ENCODE measurements at places on chromosomes 11 and 22.

- DNase-seq, result no peak
These were observed 253.5 kb upstream of the PLET1 start for GRCh38 chr11:112514011-112514740.

GRCh38 chr22:46829941-46830715 is 67.7 kb downstream of the TBC1D22A start:
- DNase-seq, result peak; percentile 37

DNA sequence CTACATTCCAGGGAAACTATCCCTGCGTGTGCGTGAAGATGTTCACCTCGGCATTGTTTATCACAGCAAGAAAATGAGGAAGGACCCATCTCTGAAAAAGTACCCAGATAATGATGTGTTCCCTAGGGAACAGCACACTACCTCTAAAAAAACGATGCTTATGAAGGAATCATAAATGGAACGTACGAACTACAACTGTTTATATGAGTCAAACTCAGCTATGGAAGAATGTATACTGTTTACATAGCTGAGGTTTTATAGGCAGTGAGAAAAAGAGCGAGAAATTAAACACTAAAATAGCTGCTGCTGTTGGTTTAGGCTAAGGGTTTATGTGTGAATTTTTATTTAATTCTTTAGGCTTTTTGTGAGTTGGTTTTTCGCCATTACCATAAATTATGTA is 48.9 kb downstream of the APOL1 start:
- DNase-seq, result no peak

GRCh38 chr11:2521081-2521732 is 76.4 kb downstream of the KCNQ1 start:
- DNase-seq, result no peak

- DNase-seq, result no peak
These were observed 101.5 kb upstream of the NNMT start for GRCh38 chr11:114194702-114195101.

GRCh38 chr11:4098026-4098621 is 3.5 kb downstream of the RRM1 start:
- no peak for DNase-seq

DNA sequence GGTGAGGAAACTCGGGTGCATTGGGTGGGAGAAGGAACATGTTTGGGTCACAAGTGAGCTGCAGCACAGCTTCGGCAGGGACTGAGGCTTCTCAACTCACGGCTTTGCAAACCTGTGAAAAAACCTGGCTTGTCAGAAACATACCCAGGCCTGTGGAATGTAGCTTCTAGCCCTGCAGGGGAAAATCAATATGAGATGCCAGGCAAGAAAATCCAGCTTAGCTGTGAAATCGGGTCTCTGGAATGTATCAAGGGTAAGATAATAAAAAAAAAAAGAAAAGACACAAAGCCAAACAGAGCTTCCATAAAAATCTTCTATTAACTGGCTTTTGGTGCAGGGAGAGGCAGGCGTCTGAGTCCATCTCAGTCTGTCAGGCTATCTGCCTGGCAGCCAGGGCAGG is 28.5 kb downstream of the UQCR10 start:
- DNase-seq, result no peak

DNA sequence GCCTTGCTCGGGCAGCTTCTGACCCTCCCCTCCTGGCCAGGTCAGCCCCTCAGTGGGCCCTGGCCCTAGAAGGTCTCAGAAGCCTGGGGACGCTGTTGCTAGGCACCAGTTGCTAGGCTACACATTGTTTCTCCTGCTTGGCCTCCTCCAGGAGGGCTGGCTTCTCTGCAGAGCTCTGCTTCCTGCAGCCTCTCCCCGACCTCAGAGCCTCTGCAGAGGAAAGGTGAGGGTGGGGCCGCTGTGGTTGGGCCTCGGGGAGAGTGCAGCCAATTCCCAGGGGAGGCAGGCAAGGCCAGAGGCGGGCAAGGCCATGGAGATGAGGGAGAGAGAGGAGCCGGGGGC is 27.6 kb upstream of the LRRC10B start:
- peak; percentile 86 for DNase-seq

- no peak for DNase-seq
These were observed 595.1 kb upstream of the CCDC179 start for GRCh38 chr11:23455321-23455891.

DNA sequence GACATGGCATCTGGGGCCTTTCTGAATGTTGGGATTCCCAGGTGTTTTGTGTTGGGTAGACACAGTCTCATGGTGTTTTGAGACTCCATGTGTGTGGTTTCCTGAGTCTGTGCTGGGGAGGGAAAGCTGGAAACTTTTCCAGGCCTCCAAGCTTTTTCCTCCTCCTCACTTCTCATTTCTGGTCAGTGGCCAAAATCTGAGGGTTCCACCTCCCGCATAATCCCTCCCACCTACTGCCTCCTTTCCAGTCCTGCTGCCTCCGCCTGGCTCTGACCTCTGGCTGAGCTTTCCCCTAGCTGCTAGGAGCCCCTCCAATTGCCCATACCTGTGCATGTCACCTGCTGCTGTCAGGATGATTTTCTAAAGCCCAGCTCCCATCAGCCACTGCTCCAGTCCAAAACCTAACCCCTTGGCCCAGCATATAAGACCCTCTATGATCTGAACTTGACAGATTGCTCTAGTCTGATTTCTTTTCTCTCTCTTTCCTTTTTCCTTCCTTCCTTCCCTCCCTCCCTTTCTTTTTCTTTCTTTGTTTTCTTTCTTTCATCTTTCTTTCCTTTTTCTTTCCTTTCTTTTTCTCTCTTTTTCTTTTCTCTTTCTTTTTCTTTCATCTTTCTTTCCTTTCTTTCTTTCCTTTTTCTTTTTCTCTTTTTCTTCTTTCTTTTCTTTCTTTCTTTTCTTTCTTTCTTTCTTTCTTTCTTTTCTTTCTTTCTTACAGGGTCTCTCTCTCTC is 51.4 kb upstream of the NECTIN1 start:
- DNase-seq, result no peak

- no peak for DNase-seq
These were observed 54.1 kb downstream of the CHRDL2 start for GRCh38 chr11:74677131-74677530.

DNA sequence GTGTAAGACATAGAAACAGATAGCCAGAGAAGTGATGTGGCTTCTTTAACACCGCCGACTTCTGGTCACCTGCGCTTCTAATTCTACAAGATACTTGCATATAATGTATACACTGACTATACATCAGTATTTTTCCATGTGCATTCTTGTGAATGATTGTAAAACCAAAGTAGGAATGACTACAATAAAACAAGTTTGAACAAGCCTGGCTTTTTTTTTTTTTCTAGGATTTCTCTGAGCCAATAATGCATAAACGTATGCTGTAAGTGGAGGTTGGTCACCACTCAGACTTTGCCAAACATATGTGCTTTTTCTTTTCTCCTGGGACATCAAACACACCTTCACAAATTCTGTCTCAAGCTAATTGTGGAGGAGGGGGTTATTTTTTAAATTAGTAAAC is 237.8 kb upstream of the KIRREL3 start:
- no peak for DNase-seq

DNA sequence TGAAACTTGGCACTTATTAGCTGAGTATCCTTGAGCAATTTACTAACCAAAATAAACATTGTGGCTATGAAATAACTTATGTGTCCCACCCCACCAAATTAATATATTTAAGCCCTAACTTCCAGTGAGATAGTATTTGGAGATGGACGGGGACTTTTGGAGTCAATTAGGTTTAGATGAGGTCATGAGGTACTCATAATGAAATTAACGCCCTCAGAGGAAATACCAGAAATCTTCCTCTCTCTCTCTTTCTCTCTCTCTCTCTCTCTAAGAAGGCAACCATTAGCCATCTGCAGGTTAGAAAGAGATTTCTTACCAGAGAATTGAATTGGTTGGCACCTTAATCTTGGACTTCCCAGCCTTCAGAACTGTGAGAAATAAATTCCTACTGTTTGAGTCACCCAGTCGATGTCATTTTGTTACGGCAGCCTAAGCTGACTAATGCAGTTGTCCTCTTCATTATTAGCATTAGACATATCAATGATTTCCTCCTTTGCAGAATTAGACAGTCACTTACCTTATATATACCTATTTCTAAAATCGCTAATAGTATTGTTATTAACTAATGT is 1284.0 kb downstream of the FAM181B start:
- no peak for DNase-seq

GRCh38 chr22:38867124-38867455 is 4.9 kb downstream of the CBX6 start:
- DNase-seq, result no peak

DNA sequence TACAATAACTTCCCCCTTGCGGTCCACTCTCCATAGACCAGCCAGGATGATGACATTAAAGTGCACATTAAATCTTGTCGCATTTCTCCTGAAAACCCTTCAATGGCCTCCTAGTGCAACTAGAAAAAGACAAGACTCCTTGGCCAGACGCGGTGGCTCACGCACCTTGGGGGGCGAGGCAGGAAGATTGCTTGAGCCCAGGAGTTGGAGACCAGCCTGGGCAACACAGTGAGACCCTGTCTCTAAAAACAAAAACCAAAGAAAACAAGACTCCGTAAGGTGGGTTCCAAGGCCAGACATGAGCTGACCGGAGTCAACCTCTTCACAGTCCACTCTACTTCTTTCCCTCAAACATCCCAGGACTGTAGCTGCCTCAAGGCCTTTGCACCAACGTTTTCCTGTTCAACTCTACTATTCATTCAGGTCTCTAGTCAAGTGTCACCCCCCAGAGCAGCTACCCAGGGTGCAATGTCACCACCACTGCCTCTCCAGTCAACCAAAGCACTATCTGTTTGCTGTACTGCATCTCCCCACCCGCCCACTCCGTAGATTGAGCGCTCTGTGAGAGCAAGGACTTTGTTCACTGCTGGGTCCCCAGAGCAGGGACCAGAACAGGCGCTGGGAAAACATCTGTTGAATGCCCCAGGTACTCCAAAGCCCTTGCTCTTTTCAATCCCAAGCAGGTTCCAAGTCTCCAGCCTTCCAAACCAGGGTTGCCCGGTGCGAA is 739 bp downstream of the ZMAT5 start:
- DNase-seq, result no peak

GRCh38 chr11:122007601-122008071 is 108.4 kb downstream of the BLID start:
- DNase-seq, result no peak

GRCh38 chr11:75759832-75760231 is 8.7 kb upstream of the DGAT2 start:
- no peak for DNase-seq

DNA sequence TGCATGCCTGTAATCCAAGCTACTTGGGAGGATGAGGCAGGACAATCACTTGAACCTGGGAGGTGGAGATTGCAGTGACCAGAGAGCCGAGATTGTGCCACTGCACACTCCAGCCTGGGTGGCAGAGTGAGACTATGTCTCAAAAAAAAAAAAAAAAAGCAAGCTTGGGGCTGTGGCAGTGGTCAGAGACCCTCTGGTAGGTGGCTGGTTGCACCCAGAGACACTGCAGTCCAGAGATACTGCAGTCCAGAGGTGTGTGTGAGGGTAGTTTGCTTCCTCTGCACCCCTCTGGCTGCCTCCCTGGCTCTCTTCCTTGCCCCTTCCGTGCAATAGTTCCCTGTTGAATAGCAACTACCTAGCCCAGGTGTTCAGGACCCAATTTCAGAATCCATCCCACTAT is 1.7 kb upstream of the CCDC134 start:
- no peak for DNase-seq

GRCh38 chr22:38133331-38133730 is 22.8 kb upstream of the BAIAP2L2 start:
- no peak for DNase-seq

DNA sequence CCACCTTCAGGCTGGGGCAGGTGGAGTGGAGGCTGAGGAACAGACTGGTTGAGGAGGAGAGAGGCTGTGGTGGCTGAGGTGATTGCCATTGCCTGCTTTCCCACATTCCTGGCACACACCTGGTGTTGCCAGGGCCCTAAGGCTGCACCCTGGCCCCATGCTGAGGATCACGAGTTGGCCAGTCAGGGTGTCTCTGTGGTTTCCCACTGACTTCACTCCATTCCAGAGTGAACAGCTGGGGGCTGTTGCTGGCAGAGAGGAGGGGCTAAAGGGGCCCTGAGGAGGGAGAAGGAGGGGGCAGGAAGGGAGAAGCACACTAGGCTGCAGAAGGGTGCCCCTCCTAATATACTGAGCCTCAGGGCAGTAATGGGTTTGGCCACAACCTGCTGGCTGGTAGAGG is 1.8 kb downstream of the TMEM86A start:
- DNase-seq, result no peak

DNA sequence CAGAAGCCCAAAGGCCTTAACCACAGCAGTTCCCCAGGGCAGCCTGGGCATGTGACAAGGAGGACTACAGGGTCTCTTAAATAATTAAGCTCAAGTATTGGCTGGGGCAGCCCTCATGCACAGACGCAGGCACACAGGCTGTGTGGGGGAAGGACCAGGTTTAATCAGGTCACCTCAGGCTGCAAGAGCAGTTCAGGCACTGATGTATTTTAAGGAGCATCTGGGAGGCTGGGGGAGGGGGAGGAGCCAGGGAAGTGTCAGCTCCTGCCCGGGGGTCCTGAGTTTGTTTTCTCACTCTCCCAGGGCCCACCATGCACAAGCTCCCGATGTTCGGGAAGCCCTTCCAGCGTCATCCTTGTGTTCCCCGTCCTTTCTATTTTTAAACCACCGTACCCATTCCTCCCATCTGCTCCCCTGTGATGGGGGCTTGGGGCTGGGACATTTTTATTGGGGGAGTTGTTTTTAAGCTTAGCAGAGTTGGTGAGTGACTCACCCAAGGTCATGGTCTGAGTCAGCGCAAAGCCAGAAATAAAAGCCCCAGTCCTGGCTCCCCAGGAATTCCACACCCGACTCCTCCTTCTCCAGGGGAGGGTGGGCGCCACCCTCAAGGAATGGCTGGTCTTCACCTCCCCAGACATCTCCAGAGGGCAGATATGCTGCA is 2.4 kb downstream of the CSDC2 start:
- no peak for DNase-seq

DNA sequence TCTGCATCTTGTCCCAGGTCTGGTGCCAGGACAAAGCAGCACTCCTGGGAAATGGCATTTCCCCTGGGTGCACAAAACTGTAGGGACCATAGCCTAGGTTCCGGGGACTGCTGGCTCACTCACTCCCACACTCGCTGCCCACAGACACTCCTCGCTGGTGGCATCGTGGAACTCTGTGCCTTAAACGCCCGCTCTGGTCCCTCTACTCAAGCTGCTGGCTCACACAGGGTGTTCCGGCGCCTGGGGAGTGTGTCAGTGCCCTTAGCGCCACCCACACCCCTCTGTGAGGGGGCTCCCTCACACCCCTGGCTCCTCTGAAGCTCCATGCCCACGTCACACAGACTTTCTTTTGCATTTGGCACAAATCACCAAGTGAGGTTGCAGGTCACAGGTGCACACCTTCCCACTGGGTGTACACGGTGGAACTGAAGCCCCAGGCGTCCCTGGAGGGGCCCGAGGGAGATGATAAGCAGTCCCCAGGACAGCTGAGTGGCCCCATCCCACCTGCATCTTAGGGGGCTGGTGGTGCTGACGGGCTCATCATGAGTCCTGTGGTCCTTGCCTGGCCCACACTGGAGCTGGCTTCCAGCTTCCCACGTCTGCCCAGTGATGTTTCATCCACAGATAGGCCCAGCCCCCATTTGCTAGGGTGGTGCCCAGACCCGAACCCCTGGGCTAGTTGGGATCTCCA is 23.2 kb upstream of the DGCR8 start:
- DNase-seq, result no peak
